Spleen (tissue), 13 donors: ENCODE measurements at places on chromosomes 2 and 18. TPM values are rescaled to one million over a fixed set of nuclear protein-coding genes. Genes with fewer than 3 reads are reported as not detected.

GRCh38 chr18:46866523-46866922 is 50.8 kb downstream of the PIAS2 start:
- DNase-seq = no peak

- DNase-seq = peak; percentile 70
Observed at GRCh38 chr2:128451084-128452023, 132.7 kb upstream of the HS6ST1 start.

CYTIP gene
- 106 TPM for total RNA-seq

CRIM1 gene
- 124 TPM for total RNA-seq

GRCh38 chr18:22394428-22394827 is 23.3 kb downstream of the CTAGE1 start:
- DNase-seq = no peak

DNA sequence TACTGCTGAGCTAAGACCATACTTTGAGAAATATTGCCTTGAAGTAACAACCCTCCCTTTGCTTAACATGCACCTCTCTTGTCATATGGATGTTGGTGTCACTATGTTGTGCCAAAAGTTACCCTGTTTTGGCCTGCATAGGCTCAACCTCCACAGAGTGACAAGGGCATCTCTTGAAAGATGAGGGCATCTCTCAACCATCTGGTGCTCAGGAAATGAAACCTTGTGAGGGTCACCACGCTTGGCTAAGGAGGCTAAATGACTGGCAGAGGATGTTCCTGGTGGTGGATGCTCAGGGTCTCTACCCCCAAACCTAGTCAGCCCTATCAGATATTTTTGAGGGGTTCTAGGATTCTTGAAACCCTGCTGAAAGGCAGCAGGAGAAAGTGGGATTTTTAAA is 2.3 kb downstream of the LHCGR start:
- no peak for DNase-seq

DNA sequence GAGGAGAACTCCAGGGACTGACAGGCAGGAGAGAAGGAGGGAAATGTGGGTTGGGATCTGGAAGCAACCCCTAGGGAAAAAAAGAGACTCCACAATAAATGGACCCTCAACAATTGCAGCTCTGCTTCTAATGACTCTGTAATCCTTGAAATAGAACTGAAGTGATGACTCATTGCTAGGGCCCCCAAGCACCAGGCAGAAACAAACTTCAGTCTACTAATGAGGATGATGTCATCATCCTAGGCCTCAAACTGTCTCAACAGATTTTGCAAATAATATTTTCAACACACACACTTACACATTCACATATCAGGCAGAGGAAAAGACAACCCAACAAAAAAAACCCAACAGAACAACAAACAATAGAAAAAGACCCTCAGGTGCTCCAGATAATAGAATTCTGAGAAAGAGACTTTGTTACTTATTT is 143.3 kb downstream of the HDAC4 start:
- DNase-seq = no peak

ST8SIA3 gene
- total RNA-seq = not detected

DNA sequence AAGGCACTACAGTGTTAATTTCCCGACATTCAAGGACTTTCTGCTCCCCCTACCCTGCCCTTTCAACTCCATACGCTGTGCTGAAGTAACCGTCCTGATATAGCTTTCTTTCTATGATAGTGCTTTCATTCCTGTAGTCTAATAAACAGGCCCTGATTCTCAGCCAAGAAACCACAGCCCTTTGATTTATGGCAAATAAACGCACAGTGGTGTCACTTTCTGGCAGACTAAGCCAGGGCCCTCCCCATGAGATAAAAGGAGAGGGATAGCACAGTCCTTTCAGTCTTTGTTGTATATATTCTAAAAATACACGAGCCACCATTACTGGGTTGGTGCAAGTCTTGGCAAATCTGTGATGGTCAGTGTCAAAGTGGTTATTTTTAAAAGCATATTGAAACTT is 291.2 kb downstream of the ALPK2 start:
- no peak for DNase-seq

DNA sequence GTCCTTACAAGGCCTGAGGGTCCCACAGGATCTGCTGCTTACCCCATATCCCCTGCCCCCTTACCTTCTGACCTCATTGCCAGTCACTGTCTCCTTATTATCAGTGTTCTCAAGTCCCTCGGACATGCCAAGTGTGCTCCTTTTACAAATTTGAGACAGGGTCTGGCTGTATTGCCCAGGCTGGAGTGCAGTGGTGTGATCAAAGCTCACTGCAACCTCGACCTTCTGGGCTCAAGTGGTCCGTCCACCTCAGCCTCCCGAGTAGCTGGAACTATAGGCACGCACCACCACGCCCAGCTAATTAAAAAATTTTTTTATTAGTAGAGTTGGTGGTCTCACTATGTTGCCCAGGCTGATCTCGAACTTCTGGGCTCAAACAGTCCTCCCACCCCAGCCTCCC is 141.0 kb downstream of the PHLPP1 start:
- DNase-seq = no peak

RAB6C gene
- 0.83 TPM for total RNA-seq

DNA sequence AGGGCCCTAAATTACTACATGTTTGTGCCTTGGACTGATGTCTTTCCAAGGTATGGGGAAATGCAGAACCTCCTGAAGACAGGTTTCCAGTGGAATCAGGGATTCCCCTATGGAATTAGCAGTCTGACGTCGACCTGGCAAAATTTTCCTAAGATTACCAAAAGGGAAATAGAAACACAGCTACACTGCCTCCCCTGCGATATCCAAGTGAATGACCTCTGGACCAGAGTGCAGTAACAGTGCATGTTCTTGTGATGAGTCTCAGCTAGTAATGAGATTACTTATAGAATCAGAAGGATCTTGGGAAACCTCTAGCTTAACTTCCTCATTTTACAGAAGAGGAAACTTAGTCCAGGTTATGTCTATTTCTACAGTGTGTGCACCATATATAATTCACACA is 21.3 kb upstream of the CHST9 start:
- no peak for DNase-seq

DNA sequence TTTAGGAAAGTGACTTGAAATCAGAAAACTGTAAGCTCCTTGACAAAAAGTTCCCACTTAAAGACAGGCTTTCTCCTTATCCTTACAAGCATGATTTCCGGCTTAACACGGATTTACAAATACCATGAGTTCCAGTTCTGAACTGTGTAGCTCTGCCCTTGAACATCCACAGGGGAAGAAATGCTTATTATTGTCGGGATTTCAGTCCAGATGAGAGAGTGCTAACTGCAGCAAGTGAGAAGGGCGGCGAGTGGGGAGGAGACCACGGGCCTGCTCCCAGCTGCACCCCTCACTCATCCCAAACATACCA is 73.1 kb downstream of the LRRC30 start:
- no peak for DNase-seq

- DNase-seq = peak; percentile 19
Observed at GRCh38 chr18:46460754-46461153, 196.3 kb downstream of the LOXHD1 start.

- DNase-seq = no peak
Observed at GRCh38 chr18:24128700-24129099, 10.2 kb upstream of the CABYR start.

DNA sequence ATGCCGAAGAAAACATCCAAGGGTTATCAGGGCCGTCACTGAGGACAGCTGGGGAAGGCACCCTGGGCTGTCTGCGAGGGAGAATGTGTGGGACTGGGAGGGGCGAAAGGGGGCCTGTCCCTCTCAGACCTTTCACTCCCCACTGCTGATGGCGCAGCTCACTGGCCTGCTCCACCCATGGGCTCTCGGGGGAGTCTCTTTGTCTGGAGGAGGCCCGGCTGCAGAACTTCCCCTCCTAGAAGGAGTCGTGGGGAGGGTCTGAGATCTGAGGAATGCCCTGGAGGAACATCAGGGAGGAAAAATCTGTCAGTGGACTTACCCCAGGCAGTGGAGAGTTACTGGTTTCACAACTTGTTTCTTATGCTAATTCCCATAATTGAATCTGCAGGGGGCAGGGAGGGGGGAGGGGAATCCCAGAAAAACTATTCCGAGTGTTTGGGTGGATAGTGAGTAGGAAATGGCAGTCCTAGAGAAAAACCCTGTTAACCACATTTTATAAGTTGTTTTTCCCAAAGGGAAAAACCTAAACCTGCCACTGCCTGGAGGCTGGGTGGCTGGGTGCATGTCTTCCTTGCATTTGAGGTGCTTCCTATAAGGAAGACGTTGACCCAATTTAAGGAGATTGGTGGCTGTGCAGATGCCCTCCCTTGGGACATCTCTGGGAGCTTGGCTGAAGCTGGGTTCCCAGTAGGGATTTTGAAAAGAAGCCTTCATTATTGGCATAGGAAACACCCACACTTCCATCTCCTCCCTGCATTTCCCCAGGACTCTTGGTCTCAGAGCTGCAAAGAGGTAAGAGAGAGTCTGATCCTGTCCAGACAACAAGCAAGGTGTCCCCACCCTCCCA is 11.7 kb upstream of the SEMA4C start:
- DNase-seq = no peak

- DNase-seq = no peak
Observed at GRCh38 chr2:151033271-151034248, 228.1 kb downstream of the RBM43 start.

ANO7 gene
- total RNA-seq = 2.5 TPM

ACMSD gene
- not detected for total RNA-seq

CCDC85A gene
- 0.70 TPM for total RNA-seq

SMCHD1 gene
- total RNA-seq = 268 TPM

DNA sequence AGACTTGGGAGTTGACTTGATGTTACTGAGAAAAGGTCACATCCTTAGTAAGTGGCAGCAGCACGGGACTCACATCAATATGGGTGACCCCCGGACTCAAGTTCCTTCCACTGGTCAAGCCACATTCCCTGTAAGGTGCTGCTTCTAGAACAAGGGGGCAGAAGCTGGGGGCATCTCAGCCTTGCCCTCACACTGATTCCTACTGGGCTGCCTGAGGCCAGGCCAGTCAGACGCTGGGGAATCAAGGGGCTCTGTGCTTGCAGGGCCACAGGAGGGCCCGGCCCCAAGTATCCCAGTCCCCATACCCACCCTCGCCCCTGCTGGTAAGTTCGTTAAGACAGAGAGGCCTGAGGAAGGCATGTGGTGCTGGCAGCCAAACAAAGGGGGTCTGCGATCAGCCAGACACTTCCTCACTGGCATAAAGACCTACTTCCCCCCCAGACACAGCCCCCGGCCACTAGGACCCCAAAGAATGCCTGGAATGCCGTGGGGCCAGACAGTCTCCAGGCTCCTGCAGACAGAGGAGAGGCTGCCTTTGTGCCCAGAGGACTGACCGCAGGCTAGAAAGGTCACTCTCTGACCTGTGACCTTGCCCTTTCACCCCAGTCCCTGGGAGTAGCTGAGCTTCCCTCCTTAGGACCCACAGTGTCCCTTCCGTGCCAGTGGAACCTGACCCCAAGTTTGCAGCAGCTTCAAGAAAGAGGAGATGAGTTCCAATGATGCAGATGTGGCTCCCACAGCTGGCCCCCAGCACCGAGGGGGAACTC is 83.6 kb downstream of the HS1BP3 start:
- no peak for DNase-seq

GRCh38 chr18:35938158-35938557 is 34.3 kb upstream of the RMP24 start:
- DNase-seq = no peak

DNA sequence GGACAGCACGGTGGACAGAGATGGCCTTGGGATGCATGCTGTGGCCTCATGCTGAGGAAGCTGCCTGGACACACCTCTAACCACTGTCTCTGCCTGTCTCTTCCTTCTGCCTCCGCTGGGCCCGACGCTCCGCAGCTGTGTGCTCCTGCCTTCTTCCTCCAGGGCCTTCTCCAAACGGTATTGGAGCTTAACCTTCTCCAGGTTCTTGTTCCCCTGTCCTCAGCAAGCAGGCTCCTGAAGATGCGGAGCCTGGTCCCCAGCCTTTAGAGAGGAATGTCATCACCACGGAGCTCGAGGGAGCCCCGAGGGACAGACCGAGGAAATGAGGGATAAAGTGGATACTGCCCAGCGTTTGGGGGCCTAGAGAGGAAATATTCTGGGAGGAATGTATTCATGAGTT is 155.1 kb downstream of the DYSF start:
- peak; percentile 34 for DNase-seq

POTEC gene
- not detected for total RNA-seq

GRCh38 chr2:236531996-236532395 is 37.6 kb upstream of the ACKR3 start:
- DNase-seq = no peak

SNORC gene
- 1.6 TPM for total RNA-seq

DNA sequence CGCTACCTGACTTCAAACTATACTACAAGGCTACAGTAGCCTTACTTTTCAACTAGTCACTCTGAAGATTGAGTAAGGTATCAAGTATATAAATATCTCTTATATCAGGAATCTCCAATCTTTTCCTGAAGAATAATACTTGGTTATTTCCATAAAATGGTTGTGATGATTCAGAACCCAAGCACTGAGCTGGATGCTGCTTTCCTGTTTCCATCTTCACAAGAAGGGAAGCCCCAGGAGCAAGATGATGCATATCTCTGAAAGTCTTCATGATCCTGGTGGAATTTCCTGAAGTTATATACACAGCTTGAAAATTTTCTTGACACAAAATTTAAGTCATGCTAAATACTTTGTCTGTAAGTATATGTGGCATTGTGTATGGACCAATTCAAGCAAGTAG is 243.9 kb upstream of the TANK start:
- DNase-seq = no peak

- no peak for DNase-seq
Observed at GRCh38 chr2:156145469-156145868, 187.1 kb downstream of the NR4A2 start.

DNA sequence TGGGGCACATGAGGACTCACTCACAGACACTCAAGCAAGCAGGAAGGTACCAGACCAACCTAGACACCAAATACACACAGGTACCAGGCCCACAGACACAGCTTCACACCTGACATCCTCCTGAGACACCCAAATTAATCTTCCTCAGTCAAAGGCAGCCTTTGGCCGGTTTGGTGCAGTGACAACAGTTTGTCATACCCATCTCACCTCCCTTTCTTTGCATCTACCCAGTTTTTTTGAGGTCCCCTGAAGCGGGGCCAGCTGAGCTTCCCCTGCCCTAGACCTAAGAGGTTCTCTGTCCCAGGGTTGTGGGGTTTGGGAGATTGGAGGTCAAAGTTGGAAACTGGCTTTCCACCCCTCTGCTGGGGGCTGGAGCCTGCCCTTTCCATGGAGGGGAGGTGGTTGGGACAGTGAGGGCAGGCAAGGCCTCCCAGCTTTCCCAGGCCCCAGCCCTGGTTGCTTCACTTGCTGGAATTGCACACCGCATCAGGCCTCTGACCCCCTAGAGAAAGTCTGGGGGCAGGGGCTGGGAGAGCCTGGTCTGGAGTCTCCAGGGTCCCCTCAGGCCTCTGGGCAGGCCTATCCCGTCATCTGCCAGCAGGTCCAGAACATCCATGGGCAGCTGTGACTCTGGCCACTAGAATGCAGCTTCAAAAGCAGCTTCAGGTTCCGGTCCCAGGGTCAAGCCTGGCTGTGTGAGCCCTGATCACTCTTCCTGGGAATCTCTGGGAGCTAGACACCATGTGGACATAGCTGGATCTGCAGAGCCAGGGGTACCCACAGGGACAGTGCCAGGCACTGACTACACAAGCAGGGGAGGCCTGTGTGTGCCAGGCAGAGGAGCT is 12.5 kb upstream of the TEX261 start:
- DNase-seq = peak; percentile 53

WDR12 gene
- total RNA-seq = 21.9 TPM
